ENCODE measurements at places on chromosomes 2 and 18.

DNA sequence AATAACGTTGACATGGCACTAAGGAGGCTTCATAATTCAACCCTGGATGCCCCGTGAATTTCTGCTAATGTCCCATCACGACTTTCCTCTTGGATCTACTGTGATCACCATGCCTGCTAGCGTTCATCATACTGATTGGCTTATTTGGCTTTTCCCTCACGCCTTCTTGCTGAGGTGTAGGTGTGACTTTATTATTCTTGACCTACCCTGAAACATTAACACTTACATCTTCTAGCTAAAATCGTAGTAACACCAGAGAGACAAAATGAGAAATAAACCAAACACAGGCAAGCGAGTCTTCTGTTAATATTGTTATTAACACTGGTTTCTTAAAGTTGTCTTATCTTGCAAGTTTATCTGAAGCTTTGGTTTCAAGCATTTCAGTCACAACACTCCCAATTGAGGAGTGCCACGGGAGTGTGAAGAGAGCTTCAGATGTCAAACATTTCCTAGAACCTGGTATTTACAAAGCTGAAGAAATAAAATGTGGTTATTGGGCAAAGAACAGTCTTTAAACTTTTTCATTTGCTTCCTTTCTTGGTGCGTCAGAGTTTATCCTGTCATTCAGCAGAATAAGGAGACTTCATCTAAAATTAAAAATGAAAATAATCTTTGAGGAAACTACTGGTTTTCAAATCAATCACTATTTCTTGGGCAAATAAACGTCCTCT, 15.4 kb upstream of the STAT1 start:
- DNase-seq = no peak

DNA sequence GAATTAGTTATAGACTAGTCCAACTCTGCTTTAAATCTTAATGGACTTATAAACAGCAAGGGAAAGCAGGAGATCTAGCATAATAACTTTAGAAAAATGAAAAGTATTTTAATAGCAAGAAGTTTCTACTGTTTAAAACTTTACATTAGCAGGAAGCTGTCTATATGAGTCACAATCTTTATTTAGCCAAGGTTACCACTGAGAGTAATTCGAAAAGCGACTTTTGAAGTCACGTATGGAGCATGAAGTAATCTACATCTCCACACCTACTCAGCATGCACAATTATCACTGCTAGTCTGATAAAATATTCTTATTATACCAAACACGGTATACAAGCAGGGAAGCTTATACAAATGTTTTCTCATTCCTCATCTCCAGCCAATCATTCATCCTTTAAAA, 515.4 kb upstream of the SOX11 start:
- no peak for DNase-seq

DNA sequence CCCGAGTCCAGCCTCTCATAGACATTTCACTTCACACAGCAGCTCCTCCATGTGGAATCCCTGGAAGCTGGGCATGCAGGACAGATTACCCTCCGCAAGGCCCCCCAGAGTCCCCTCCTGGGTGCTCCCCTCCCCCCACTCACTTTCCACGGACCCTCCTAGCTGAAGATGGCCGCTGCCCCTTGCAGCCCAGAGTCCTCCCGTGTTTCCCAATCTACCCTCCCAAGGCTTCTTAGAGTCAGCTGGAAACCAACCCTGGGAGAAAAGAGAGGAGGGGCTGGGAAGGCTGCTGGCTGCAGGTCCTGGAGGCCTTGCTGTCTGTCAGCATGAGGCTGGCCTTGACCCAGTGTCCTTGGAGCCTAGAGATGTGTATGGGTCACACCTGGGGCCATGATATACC, 49.0 kb upstream of the HAAO start:
- DNase-seq = no peak

DNA sequence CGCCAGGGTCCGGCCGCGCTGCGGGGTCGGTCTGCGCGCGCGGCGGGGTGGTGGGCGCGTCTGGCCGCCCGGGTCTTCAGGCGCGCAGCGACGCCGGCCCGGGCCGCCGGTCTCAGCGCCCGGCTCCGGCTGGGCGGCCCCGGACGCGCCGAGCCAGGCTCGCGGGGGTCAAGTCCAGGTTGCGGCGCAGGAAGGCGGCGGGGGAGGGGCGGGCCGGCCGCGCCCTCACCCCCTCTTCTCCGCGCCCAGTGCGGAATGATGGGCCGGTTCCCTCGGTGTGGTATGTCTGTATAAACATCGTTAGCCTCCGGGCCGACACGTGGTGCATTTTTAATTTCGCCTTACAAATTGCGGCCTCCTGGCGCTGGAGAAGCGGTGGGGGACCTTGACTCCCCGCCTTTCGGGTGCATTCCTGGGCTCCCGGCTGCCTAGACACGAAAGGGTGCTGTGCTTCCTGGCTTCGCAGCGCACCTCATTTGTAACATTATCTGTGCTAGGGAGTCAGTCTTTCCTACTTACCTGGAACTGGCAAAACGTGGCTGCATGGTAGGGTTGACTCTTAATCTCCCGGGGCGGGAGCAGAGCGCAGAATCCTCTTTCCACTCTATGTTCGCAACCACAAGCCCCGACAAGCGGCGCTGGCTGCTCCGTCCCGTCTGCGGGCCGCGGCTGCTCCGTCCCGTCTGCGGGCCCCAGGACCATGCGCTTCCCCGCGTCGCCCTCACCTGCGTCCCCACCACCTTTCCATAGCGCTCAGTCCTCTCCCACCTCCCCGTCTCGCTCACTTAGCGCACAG, 69.0 kb downstream of the CTAGE1 start:
- DNase-seq = no peak

GRCh38 chr2:127906206-127906926, 20.6 kb upstream of the AMMECR1L start:
- no peak for DNase-seq

DNA sequence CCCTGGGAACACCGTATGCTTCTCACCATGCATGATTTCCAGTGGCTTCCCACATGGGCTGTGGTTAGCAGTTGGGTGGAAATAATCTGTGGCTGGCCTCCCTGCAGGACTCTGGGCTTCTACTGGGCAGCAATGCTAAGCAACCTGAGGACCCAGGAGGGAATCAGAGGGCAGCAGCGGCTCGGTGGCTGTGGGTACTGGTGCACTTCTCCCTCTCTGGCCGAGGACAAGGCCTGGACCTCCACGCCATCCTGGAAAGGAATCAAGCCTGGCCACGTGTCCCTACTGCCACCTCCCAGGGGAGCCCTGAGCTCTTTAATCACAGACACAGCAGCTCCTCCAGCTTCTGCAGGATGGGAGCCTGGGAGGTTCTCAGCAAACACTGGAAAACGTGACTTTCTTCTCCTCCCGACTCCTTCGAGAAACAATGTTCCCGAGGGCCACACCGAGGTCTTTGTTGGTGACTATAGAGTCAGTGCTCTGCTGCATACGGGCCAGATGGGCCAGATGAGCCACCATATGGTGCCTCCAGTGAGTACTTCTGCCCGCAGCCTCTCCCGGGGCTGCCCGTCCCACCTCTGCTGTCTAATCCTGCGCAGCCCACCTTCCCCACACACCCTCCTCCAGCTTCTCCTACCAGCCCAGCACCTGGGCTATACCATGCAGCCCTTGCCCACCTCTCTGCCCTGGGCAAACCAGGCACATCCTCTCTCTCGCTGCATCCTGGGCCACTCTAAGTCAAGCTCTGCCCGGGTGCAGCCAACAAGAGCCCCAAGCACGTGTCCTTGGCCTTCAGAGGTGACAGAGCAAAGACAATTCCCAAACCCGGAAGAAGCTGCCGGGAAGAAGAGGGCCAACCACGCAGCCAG, 42.8 kb upstream of the OTOS start:
- no peak for DNase-seq

DNA sequence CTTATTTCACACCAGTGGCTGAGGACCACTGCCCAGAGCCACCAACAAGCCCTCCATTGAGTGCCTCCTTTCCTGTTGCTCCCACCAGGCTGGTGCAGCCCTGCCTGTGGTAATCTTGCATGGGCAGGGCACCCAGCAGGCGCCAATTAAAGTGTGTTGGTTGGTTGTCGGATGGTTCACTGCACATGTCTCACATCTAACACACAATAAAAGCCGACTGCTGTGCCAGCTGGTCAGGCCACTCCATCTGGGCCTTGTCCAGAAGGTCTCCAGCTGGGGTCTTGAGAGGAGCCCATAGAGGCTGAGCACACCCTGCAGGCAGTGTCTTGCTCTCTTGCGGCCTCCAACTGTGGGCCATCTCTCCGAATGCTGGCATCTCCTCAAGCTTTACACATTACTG, 494.8 kb upstream of the KLHL29 start:
- no peak for DNase-seq
